Hypothalamus (tissue), 51 donors: ENCODE measurements at places on chromosomes 3 and 15.

DNA sequence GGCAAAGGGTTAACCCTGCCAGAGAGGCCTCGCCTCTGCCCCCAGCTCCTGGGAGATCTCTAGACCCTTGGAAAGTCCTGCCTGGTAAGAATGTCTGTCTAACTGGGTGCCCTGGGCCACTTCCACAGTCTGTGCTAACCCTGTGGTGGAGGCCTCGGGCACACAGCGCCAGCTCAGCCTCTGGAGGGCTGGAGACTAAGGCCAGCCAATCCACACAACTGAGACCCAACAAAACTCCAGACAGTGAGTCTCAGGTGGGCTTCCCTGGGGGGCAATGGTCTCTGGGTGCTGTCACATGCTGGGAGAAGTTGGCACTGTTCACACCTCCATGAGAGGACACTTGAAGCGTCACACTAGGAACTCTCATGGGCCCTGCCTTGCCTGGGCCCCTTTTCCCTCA lies 19.5 kb downstream of the ZXDC start:
- no peak for DNase-seq

GRCh38 chr15:29403772-29404171 lies 134.2 kb upstream of the NSMCE3 start:
- DNase-seq, result no peak

DNA sequence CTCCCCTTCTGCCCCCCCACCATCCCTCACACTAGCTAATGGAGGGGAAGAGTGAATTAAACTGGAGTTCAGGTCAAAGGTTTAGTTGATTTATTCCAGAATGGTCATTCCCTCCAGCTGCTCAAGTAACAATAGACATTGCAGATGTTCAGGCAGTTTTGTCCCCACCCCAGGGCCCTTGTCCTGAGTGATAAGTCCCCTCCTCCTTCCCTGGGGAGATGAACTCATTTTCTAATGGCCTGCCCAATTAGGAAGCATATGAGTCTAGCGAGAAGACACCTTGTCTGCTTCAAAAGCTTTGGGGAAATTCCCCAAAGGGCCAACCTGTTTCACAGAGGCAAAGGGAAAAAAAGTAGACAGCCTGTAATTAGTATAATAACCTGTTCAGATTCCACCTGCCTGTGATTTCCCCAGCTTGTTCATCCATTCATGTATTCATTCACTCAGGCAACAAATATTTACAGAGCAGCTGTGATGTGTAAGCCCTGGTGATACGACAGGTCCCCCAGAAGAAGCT lies 165.3 kb downstream of the SHQ1 start:
- DNase-seq, result no peak

DNA sequence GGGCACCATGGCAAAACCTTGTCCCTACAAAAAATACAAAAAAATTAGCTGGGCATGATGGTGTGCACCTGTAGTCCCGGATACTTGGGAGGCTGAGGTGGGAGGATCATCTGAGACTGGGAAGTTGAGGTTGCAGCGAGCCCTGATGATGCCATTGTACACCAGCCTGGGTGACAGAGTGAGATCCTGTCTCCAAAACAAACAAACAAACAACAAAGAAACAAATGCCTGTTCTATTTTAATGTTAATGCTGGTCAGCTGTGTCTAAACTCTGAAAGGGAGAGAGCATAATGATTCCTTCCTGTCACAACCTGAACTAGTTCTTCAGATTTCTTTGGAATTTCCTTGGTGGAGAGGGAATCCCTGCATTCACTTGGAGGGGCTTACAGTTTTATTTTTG lies 413.0 kb upstream of the TBL1XR1 start:
- no peak for DNase-seq

DNA sequence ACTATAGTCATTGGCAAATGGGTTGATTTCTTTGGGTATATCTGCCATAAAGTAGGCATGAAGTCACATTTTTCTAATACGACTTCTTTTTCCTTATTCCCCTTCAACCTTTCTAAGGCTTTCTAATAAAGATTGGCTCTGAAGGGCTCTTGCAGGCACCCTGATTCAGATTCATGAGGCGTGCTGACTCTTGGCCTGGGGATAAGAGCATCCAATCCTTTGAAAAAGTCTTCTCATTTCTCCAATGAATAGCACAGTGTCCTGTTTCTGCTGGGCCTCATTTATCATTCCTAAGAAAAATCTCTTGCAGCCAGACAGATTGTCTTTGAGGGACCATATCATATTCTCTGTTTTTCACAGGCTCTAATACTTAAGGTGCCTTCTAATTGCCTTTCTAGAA lies 32.3 kb upstream of the BNIP2 start:
- no peak for DNase-seq

DNA sequence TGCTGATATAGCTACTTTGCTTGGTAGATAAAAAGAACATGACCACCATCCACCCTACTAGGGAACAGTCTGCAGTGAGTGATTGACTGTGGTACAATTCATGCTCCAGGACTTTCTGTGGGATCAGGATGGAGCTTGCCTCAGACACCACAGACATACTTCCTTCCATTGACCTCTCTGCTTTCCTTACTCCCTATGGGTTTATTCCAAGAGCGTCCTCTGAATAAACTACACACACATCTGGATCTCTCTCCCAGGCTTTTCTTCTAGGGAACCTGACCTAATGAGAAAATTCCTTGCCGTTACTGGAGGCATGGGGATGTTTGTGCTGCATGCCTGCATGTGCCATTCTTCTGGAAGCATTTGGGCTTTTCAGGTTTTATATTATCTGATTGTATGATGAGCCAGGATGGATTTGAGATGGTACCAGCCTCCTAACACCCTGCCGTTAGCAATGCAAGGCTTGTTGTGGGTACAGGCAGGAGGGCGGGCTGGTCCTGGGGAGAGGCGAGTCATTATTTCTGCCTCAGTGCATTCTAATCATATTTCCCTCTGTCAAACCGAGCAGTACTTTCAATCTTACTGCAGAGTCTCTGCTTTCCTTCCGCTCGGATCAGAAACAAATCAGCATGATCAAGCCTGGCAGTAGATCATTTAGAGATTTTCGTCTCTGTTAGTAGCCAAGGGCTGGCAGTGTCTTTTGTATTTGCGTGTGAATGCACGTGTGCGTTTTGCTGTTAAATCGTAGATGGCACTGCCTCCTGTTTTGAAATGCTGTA lies 279.2 kb downstream of the PDCD6IP start:
- no peak for DNase-seq

GRCh38 chr3:78937475-78937874 lies 830.3 kb downstream of the ROBO1 start:
- DNase-seq, result no peak

GRCh38 chr3:127035677-127036076 lies 52.8 kb downstream of the PLXNA1 start:
- DNase-seq, result no peak

DNA sequence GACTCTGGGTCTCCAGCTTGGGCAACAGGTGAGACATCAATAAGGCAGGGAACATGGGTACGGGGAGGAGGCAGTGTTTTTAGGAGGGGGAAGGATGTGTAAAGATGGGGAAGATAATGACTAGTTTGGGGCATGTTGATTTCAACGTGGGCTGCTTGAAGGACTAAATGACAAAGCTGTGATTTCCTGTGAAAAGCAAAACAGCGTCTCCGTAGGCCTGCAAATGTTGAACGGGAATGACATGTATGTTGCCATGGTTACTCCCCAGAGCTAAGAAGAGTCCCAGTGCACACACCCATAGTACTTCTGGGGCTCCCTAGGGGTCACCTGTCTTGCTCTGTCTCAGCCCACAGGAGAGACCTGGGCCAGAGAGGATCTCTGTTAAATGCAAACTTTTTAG lies 71.3 kb upstream of the ETV5 start:
- DNase-seq, result no peak

- DNase-seq, result no peak
These were observed 25.0 kb upstream of the CYP11A1 start for GRCh38 chr15:74392451-74392830.

GRCh38 chr15:27820722-27821121 lies 278.4 kb downstream of the OCA2 start:
- DNase-seq, result no peak

GRCh38 chr15:65903296-65904073 lies 34.2 kb downstream of the RAB11A start:
- no peak for DNase-seq

DNA sequence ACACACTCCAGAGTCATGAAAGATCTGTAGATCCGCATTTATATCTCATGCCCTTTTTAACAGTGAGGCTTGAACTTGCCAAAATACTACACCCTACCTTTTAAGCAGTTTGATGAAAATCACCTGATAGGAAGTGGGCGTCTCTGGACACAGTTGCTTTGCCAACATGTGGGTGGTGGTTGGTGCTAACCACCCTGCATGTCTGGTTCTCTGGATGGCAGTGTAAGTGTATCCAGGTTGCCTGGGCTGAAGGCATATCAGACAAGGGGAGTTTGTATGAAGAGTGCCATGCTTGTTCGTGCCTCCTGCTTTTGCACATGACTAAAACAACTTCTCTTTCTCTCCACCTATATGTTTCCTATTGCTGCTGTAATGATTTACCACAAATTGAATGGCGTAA lies 159.6 kb downstream of the GHSR start:
- no peak for DNase-seq

GRCh38 chr15:64249883-64250575 lies 87.2 kb upstream of the PPIB start:
- no peak for DNase-seq

DNA sequence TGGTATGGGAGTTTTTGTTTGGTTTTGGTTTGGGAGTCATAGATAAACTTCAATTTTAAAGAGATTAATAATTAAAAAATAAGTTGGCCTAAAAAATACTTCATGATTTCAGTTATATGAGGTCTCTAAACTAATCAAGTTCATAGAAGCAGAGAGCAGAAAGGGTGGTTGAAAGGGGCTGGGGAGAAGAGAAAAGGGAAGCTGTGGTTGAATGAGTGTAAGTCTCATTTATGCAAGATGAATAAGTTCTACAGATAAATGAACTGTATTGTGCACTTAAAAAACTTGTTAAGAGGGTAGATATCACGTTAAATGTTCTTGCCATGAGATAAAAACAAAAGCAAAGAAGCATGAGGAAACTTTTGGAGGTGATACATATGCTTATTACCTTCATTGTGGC lies 188.7 kb downstream of the NSUN3 start:
- no peak for DNase-seq

GRCh38 chr3:72590732-72591221 lies 257.5 kb downstream of the SHQ1 start:
- DNase-seq, result no peak

DNA sequence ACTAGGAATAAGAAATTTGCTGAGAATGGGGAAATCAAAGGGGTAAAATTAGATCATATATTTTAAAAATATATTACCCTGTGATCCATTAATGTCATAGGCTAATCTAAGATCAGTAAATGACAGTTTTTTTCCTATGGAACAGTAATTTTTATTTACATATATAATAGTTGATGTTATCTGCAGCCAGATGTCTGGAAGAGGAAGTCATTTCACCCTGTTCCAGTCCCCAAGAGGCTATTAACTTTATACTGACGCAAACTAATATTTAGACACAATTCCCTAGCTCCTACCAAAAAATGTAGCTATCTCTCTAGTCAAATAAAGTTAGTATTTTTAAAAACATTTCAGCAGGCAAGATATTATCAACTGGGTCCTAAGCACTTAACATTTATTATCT lies 558.0 kb downstream of the MECOM start:
- no peak for DNase-seq

GRCh38 chr3:143750841-143751240 lies 97.4 kb downstream of the SLC9A9 start:
- DNase-seq, result no peak

- DNase-seq, result no peak
These were observed 220.0 kb upstream of the ARHGEF26 start for GRCh38 chr3:153901152-153901551.

DNA sequence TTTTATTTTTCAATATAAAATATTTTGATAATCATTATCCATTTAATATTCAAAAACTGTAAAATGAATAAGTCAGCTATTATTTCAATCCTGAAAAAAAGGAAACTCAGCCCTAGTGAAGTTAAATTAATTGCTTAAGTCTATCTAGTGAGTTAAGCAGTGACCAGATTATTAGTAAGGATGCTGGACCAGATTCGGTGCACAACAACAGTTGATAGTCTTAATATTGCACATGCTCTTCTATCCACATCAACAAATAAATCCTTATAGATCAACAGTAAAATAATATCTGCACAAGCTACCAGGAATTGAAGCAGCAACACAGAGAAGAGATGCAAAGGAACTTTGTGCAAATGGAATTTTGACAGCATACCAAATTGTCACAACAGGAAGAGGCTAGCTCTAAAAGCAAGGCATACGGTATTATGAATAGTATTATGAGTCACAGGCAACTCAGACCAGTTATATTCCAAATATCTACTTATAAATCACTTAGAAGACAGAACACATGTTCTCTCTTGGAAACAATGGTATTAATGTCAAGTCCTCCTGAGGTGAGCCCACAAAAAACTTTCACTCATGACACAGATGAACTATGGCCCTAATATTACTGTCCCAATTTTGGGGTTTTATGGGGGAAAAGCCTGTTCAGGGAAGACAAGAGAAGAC lies 24.9 kb downstream of the VPS13C start:
- no peak for DNase-seq

DNA sequence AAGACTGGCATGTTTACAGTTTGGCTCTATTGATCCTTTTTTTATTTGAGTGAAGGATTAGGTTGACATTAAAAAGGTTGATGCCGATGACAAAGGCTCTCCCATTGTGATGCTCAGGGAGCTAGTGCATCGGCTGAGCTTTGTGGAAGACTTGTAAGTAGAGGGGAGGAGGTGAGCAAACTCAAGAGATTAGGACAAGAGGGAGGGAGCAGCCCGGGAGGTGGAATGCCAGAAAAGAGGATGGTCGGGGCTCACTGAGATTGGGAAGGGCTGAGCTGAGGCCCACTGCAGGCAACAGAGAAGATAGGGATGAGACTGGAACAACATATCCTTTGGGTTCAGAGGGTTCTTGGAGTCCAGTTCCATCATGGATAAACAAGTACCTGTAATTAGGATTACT lies 26.5 kb upstream of the PSMD6 start:
- DNase-seq, result no peak

- DNase-seq, result no peak
These were observed 11.9 kb downstream of the ABHD6 start for GRCh38 chr3:58249358-58250092.

DNA sequence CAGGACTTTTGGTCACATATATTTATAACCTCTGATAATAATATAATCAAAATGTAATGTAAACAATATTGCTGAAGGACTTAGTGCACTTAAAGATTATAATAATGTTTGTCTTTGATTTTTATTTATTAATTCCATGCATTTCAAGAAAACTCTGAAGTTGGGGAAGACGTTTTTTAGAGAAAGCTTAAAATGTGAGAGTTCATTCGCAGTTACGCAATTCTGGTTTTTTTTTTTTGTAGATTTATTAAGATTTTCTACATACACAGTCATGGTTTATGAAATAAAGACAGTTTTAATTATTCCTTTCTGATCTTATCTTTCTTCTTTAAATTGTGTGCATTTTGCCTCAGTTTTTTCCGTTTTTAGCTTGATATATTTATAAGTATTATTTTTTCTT lies 204.7 kb downstream of the EPHA3 start:
- no peak for DNase-seq
